SJCRH30 (cell line): ENCODE measurements at places on chromosomes 16 and 17. TPM values are rescaled to one million over a fixed set of nuclear protein-coding genes. Genes with fewer than 3 reads are reported as not detected.

The STH gene
- 0.43 TPM in 1 of 2 replicates, not detected in the other for total RNA-seq

The SRL gene
- 68.3 and 71.0 TPM in 2 replicates for total RNA-seq

The C17orf50 gene
- not detected in 2 replicates for total RNA-seq

The NPW gene
- total RNA-seq, result 1.6 TPM in 2 replicates

The GNG13 gene
- total RNA-seq, result not detected in 2 replicates

The GAS2L2 gene
- not detected in 2 replicates for total RNA-seq

The TUFM gene
- 115 and 119 TPM in 2 replicates for total RNA-seq

The ADORA2B gene
- 15.1 TPM in 2 replicates for total RNA-seq

The GPR179 gene
- not detected in 2 replicates for total RNA-seq

The MYCBPAP gene
- total RNA-seq, result not detected in 2 replicates

The MYOCD gene
- 0.03 and 0.08 TPM in 2 replicates for total RNA-seq

The SULT1A1 gene
- total RNA-seq, result 1.4 and 1.8 TPM in 2 replicates

The AP1G1 gene
- total RNA-seq, result 40.9 and 46.3 TPM in 2 replicates

The CA4 gene
- total RNA-seq, result not detected in 2 replicates

The IL17C gene
- not detected in 2 replicates for total RNA-seq

The KRT24 gene
- total RNA-seq, result not detected in 2 replicates

The FOXF1 gene
- total RNA-seq, result 24.6 and 24.9 TPM in 2 replicates

The ZDHHC1 gene
- total RNA-seq, result 0.10 TPM in 1 of 2 replicates, not detected in the other

The NCOR1 gene
- 245 and 274 TPM in 2 replicates for total RNA-seq

The CYLD gene
- total RNA-seq, result 13.9 and 14.0 TPM in 2 replicates

The SLC13A2 gene
- total RNA-seq, result not detected in 2 replicates

The CLDN9 gene
- total RNA-seq, result not detected in 2 replicates

The FBXW10B gene
- 0.10 and 0.12 TPM in 2 replicates for total RNA-seq

The MC1R gene
- 1.6 and 1.7 TPM in 2 replicates for total RNA-seq

The TSNAXIP1 gene
- total RNA-seq, result 0.33 and 0.49 TPM in 2 replicates

The SMIM5 gene
- total RNA-seq, result 0.14 and 0.18 TPM in 2 replicates

The LASP1 gene
- 36.7 and 38.8 TPM in 2 replicates for total RNA-seq

The RTN4RL1 gene
- total RNA-seq, result 0.61 and 0.83 TPM in 2 replicates
